AG04449 (cell line): ENCODE measurements at places on chromosomes 13 and 19.

DNA sequence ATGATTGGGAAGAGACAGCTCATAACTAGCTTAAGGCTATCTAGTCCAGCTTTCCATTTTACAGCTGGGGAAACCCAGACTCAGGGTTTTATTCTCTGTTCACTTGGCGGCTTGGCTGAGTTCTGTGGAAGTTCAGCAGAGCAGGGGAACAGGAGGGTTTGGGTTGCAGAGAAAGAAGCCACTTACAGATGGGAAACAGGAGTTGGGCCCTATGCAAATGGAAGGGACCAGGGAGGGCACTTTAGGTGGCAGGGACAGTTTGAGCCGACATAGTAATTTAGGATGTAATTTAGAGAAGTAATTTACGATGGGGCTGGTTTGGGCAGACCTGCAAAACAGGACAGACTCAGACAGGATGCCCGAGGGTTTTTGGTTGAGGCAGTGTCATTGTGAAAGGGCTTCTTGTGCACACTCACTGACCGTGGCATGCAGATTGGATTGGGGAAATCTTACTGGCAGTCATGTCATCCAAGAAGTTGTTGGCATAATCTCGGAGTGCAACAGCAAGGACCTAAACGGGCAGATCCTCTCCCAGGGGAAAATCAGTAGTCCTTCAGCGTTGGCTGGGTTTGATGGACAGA, 47.3 kb upstream of the GPR183 start:
- DNase-seq: no peak

DNA sequence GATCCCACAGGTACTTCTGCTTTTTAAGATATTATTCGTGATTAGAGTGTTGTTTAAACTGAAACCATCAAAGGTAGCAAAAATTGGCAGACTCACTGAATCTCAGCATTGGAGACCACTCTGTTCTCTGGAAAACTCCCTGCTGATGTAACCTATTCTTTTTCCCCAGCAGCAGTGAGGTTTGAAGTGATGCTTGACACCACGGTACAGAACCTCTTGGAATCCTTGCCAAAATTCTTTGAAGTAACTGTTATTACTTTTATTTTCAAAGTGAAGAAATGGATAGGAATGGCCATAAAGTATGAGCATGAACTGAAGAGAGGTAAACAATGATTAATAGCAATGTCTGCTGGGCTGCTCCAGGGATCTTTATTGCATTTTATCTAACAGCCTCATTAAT, 66.4 kb upstream of the KL start:
- no peak for DNase-seq

DNA sequence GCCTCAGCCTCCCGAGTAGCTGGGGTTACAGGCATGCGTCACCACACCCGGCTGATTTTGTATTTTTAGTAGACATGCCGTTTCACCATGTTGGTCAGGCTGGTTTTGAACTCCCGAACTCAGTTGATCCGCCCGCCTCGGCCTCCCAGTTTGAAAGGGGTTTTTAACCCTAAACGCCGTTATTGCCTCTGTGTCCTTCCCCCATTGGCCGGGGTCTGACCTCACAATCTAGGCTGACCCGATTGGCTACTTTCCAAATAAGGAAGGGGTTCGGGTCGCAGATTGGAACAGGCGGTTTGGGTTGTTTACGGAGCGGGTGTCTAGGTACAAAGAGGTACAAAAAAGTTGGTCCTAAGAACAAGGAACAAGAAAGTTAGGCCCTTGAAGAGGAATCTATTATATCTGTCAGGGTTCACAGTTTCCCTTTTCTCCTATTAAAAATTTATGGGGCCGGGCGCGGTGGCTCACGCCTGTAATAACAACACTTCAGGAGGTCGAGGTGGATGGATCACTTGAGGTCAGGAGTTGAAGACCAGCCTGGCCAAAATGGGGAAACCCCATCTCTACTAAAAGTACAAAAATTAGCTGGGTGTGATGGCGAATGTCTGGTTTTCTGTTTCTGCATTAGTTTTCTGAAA, 1.0 kb downstream of the ZNF253 start:
- no peak for DNase-seq

- DNase-seq: no peak
Measured at GRCh38 chr13:48977973-48978372, 2.3 kb downstream of the FNDC3A start.

GRCh38 chr13:88068316-88068715, 397.1 kb downstream of the SLITRK5 start:
- DNase-seq: no peak

DNA sequence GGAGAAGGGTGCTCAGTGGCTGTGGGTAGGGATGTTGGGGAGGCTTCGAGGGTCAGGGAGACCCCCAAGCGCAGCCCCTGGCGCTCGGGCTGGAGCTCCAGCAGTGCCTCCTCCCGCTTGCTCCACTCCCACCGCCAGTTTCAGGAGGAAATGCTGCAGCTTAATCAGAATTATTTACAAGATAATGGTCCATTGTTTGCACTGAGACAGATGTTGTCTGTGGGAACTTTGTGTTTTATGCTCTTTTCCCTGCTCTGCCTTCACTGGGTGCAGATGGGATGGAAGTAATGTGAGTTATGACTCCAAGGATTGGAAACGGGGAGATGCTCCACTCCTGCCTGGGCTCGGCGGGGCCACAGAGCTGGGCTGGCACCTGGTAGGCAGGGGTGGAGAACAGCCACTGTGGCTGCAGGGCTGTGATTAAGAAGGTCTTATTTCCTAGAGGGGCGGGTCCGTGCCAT, 192.4 kb downstream of the ZNF536 start:
- DNase-seq: no peak

DNA sequence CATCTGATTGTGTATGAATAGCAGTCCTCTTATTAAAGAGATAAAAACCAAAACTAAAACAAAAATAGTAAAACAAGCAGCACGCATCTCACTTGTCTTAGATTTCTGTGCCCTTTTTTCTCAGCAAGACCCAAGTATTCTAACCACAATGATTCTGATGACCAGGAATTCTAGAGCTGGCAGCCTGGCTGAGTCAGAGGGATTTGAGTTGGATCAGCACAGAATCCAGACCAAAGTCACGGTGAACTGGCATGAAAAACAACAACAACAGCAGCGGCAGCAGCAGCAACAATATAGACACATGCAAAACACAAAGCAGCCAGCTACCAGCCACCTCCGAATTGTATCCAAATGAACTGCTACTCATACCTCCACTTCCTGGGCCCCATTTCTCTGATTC, 360.5 kb downstream of the KCNRG start:
- DNase-seq: peak; percentile 57

DNA sequence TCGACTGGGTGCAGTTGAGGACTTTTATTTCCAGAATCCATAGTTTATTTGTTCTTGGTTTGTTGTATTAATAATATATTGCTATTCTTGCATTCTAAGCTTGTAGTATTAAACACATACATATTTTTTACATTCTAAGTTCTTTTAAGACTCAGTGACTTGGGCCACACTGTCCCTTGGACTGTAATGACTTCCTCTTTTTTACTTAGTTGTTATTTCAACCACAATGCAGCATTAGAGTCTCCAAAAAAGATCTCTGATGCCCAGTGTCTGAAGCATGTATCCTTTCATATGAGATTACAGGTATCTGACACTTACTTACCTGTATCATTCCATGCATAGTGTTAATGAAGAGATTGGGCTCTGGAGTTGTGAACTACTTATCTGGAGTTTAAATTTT, 864.9 kb upstream of the PCDH20 start:
- no peak for DNase-seq

DNA sequence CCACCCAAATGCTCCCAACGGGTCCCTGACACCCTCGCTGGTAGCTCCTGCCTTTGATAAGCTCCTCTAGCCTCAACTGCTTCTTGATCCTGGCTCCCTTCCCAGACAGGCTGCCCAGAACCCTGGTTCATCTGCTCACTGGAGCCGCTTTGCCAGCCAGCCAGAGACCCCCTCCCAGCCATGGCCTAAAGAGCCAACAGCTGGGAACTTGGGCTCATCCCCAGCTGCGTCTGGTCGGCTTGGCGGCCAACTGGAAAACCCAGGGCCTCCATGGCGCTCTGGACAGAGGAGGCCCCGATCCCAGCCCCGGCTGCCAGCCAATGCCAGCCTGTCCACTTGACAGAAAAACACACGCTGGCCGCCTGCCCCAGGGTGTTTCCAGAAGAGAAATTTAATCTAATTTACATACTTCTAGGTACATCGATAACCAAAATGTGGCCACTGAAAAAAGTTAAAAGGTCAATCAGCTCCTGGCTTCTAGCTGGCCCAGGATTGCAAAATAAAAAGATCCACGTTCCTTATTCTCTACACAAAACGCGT, 3.0 kb upstream of the AKAP8L start:
- DNase-seq: no peak

- peak; percentile 7 for DNase-seq
Measured at GRCh38 chr13:98910501-98910951, 67.3 kb downstream of the DOCK9 start.

- no peak for DNase-seq
Measured at GRCh38 chr13:44271915-44272341, 101.7 kb upstream of the SERP2 start.

GRCh38 chr13:29459813-29460355, 135.6 kb downstream of the SLC7A1 start:
- DNase-seq: no peak

GRCh38 chr19:7912697-7913564, 1.7 kb upstream of the TGFBR3L start:
- no peak for DNase-seq

GRCh38 chr19:39679056-39679790, 23.5 kb downstream of the LGALS16 start:
- DNase-seq: no peak

DNA sequence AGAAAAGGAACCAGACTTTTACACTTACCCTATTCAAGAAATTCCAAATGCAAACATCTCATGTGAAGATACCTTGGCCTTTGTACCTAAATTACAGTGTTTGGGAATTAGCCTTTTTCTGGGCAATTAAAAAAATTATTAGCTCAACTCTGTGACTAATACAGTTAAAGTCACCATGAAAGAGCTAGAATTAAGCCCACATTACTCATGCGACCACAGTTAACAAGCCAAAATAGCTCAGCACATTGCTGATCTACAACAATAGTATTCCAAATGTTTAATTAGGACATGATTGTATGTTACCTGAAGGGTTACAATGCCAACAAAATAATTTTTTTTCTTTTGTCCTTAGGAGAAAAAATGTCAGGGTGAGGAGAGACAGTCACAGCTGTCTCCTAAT, 263.6 kb upstream of the GPC6 start:
- no peak for DNase-seq

- no peak for DNase-seq
Measured at GRCh38 chr19:313169-313987, 22.2 kb upstream of the PLPP2 start.

DNA sequence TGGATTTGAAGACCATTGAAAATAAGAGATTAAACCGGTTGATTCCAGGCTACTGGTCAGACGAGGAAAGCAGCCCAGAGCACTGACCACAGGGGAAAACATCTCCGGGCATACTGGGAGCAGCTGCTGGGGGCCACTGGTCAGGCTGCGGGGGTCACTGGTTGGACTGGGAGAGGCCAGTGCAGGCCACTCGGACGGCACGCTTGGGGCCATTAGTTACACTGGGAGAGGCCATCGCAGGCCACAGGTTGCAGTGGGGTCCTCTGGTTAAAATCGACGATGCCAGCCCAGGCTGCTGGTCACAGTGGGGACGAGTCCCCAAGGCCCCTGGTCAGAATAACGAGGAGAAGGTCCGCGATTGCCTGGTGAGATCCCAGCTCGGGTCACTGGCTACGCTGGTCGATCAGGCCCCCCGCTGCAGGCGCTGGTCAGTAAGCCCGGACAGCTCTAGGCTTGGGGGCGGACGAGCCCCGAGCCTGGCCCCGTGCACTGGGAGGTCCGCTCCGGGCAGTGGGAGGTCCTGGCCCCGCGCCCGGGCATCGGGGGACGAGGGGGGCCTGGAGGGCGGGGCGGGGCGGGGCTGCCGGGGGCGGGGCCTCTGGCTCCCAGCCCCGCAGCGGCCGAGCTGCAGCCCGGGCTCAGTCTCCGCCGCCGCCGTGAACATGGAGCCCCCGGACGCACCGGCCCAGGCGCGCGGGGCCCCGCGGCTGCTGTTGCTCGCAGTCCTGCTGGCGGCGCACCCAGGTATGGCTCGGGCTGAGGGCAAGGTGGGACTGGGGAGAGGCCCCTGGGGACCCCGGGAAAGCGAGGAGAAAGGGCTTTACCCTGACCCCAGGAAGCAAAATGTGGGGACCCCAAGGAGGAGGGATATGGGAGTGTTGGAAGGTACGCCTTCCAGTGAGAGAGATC, at the start of gene BCAM:
TSS of gene BCAM (plus strand) at position 641 of the 909 bp plus-strand sequence. CDS start at position 663, 22 bp downstream.
- DNase-seq: no peak

- no peak for DNase-seq
Measured at GRCh38 chr13:88068975-88069374, 397.8 kb downstream of the SLITRK5 start.

DNA sequence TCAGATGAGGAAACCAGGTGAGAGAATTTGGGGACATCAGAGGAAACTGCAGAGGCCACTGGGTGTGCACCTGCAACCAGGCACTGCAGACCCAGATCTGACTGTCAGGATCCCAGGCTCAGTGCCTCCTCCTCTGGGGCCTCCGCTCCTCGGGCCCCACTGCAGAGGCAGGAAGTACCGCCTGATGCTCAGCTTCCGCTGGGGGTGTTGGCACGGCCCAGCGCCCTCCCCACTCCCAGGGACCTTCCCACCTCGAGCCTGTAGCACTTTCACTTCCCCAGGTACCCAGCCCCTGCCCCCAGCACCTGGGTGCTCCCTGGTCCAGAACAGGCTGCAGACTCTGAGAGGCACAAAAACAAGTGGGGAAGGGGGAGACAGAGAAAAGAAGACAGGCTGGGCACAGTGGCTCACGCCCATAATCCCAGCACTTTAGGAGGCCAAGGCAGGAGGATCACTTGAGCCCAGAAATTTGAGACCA, 1.4 kb upstream of the CD37 start:
- DNase-seq: no peak

GRCh38 chr13:109759609-109760008, 26.8 kb downstream of the IRS2 start:
- DNase-seq: no peak

GRCh38 chr13:96696389-96696900, 297.8 kb downstream of the OXGR1 start:
- DNase-seq: no peak

- no peak for DNase-seq
Measured at GRCh38 chr13:98581381-98581780, 4.5 kb upstream of the STK24 start.

- no peak for DNase-seq
Measured at GRCh38 chr13:112056739-112057438, 10.1 kb upstream of the SOX1 start.

DNA sequence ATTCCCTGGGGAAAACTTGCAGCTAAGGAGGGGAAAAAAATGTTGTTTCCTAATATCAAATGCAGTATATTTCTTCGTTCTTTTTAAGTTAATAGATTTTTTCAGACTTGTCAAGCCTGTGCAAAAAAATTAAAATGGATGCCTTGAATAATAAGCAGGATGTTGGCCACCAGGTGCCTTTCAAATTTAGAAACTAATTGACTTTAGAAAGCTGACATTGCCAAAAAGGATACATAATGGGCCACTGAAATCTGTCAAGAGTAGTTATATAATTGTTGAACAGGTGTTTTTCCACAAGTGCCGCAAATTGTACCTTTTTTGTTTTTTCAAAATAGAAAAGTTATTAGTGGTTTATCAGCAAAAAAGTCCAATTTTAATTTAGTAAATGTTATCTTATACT, 33.6 kb downstream of the TNFSF11 start:
- DNase-seq: no peak
